ENCODE measurements at places on chromosomes 3 and 15. TPM values are rescaled to one million over a fixed set of nuclear protein-coding genes. Genes with fewer than 3 reads are reported as not detected.
A peak's percentile ranks its signal among the peaks of the same experiment; 100 is the strongest.

DNA sequence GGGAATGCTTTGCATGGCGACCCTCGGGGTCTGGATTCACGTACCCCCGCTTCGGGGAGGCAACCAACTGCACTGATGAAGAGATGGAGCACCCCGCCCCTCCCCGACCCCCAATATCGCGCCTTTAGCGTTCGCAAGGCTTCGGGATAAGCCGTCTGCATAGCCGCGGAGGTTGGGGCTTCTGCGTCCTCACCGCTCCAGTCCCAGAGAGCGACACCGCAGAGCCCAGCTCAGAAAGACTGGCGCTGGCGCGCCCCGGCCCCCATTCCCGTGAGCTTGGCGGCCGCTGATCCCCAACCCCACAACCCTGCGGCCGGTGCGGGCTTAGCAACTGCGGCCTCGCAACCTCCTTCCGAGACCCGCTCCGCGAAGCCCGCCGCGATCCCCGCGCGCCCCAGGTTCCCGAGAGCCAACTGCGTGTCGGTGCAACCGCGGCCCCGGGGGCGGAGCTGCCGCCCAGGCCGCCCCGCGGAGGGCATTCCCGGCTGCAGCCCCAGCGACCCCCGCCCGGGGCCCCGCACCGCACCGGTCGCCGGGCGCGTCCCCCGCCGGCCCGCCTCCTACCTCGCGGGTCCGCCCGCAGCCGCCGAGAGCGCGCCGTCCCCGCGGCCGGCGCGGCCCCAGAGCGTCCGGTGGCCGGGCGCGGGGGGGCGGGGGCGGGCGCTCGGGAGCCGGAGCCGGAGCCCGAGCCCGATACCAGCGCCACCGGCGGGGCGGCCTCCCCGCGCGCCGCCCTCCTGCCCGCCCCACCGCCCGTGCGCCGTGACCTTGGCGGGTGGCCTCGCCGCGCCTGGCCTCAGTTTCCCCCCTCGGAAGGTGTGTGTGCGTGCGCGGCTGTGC, 79.5 kb downstream of the IQSEC1 start:
- H3K27ac ChIP-seq = no peak overlapping the region
- H3K4me1 ChIP-seq = peaks cover 3% of the 10 kb centered on the region
- H3K27me3 ChIP-seq = no peaks in the 10 kb centered on the region
- no peaks in the 10 kb centered on the region for H3K36me3 ChIP-seq
- no peak for DNase-seq
- H3K4me3 ChIP-seq = peak overlapping the region; percentile 51

DNA sequence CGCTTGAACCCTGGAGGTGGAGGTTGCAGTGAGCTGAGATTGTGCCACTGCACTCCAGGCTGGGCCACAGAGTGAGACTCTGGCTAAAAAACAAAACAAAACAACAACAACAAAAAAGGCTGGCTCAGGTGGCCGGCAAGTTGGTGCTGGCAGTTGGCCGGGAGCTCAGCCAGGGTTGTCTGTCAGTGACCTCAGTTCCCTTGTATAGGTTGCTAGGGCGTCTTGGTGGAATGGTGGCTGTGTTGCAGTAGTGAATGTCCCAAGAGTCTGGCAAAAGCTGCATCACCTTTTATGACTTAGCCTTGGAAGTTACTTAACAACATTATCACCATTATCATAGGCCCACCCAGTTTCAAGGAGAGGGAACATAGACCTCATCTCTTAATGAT, 40.6 kb downstream of the ASB7 start:
- H3K27ac ChIP-seq = no peak overlapping the region
- no peaks in the 10 kb centered on the region for H3K27me3 ChIP-seq
- H3K4me1 ChIP-seq = no peaks in the 10 kb centered on the region
- DNase-seq = no peak

Gene USP8
- 59.0 TPM for total RNA-seq

GRCh38 chr3:168077091-168077490, 18.6 kb downstream of the GOLIM4 start:
- no peaks in the 10 kb centered on the region for H3K36me3 ChIP-seq
- no peak for DNase-seq
- H3K4me3 ChIP-seq = no peak overlapping the region

DNA sequence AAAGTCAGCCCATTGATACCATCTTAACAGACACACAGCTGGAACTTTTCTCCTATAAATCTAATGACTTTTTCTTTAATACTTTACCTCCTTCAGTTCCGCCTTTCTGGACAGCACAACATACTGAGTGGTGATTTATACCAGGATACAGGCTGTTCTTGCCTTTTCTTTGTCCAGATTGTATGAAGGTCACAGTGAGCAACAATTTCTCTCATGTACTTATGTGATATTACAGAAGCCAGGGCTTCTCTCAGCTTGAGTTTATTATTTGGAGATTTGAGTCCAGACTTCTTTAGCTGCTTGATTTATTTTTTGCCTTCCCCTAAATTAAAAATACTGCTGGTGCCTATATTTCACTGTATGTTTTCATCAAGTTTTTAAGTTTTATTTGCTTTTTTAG, 976.0 kb downstream of the ROBO2 start:
- no peaks in the 10 kb centered on the region for H3K4me1 ChIP-seq
- no peak for DNase-seq
- H3K27me3 ChIP-seq = no peaks in the 10 kb centered on the region
- H3K36me3 ChIP-seq = no peaks in the 10 kb centered on the region
- H3K4me3 ChIP-seq = no peak overlapping the region

DNA sequence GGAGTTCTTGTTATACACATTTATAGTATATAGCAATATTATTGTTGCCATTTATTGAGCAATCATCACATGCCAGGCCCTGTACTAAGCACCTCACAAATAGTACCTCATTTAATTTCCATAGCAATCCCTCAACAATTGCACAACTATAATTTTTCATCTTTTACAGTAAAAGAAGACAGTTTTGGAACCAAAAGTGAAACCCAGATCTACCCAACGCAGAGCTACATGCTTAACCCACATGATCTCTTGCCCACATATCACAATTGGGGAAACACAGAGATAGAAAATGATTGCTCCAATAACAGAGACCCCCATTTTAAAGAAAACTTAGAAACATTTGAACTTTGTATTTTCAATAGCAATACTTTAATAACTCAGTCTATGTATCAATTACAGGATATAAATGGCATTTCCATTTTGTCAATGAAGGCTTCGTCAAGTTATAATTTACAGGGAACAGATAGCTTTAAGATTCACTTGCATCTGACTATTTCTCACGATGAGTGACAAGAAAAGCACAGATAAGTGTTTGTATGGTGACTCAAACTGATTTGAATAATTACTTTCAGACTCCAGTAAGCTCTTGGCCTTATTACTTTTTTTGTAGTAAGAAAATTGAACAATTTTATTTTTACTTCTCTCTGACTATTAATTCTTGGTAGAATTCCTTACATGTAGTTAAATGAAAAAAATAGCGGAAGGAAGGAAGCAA, 38.7 kb upstream of the CCDC50 start:
- H3K36me3 ChIP-seq = no peaks in the 10 kb centered on the region
- H3K27me3 ChIP-seq = no peaks in the 10 kb centered on the region
- no peak overlapping the region for H3K4me3 ChIP-seq
- no peak overlapping the region for H3K27ac ChIP-seq
- no peaks in the 10 kb centered on the region for H3K4me1 ChIP-seq

DNA sequence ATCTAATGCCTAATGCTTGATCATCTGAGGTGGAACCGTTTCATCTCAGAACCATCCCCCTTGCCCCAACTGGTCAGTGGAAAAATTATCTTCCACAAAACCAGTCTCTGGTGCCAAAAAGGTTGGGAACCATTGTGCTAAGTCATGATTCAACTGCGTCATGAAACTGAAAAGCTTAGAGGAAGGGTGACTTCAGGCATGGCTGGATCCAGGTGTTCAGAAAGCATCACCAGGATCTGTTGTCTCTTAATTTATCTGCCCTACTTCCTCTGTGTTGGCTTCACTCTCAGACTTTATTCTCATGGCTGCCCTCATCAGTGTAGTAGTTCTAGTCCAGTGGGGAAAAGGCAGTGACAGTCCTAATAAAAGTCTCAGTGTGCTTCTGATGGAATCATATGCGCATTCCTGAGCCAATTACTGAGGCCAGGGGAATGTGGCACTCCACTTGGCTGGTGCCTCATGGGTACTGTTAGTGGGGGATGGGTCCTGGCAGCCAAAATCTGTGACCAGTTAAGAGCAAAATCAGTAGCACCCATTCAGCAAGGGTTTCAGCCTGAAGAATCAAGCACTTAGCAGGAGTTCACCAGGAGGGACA, 110.3 kb downstream of the WNT5A start:
- no peaks in the 10 kb centered on the region for H3K36me3 ChIP-seq
- H3K4me3 ChIP-seq = no peak overlapping the region
- no peak for DNase-seq
- no peaks in the 10 kb centered on the region for H3K4me1 ChIP-seq

GRCh38 chr3:11944052-11944673, 60.0 kb upstream of the SYN2 start:
- H3K27me3 ChIP-seq = no peaks in the 10 kb centered on the region
- H3K27ac ChIP-seq = no peak overlapping the region

GRCh38 chr3:15796771-15797641, 773 bp downstream of the ANKRD28 start:
- no peaks in the 10 kb centered on the region for H3K27me3 ChIP-seq
- peak overlapping the region; percentile 55 for H3K27ac ChIP-seq
- H3K36me3 ChIP-seq = no peaks in the 10 kb centered on the region
- H3K4me1 ChIP-seq = peaks cover 4% of the 10 kb centered on the region
- no peak for DNase-seq

Gene TIMP4
- total RNA-seq = 4.2 TPM

- no peak overlapping the region for H3K4me3 ChIP-seq
- peaks cover 14% of the 10 kb centered on the region for H3K4me1 ChIP-seq
- no peak for DNase-seq
- no peaks in the 10 kb centered on the region for H3K27me3 ChIP-seq
Observed at GRCh38 chr3:48437812-48438211, 2.1 kb downstream of the CCDC51 start.

Gene DNAH12
- total RNA-seq = 0.20 TPM

Data from ovary (tissue), 10 donors.